ENCODE measurements at places on chromosomes 13 and 19.

DNA sequence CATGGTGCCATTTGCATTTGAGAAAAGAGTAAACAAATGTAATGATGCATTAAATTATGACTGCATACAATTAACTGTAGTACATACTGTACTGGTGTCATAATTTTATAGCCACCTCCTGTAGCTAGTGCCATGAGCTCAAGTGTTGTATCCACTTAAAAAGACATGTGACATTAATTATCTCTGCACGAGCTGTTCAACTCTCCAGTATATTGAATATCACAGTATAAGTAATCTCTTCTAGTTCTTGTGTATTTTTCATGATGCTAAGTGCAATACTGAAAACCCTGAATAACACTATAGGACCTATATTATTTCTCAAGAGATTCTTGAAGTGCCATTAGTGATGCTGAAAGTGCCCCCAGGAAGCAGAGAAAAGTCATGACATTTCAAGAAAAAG lies 387.3 kb downstream of the PCDH17 start:
- DNase-seq, result no peak

DNA sequence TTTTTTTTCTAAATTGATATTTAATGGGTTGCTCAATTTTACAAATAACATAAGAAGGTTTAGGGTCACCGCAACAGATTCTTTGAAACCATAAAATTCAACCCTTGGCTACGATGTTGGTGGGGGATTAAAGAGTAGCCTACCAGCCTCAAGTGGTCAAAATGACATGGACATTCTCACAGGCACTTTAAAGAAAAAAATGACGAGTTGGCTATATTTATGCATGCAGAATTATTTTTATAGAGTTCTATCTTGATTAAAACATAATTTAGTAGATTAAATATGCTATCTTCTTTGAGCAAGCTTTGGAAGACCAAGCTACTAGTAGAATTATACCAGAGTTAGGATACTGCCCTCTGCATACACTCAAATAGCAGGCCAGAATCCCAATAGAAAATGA lies 293.0 kb downstream of the DCT start:
- no peak for DNase-seq

DNA sequence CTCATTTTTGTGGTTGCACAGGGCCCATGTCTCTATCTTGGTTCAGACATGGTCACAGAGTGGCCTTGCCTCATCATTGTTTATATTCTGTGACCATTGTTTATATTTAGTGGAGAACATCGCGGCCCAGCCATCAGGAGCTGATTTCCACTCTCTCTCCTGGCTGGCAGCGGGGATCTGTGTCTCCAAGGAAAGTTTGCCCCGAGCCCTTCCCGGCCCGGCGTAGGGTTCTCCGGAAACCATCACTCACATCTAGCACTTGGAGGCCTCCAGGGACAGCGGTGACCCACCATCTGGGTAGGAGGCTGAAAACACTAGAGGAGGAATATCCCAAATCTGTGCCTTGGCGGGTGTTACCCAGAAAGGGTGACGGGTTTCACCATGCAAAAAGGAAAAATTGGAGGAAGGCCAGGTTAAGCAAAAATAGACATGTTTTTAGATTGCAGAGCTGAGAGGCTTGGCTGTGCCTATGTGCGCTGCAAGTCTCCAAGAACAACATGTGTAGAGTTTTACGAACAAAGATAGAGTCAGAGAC lies 726 bp upstream of the ZNF358 start:
- no peak for DNase-seq

DNA sequence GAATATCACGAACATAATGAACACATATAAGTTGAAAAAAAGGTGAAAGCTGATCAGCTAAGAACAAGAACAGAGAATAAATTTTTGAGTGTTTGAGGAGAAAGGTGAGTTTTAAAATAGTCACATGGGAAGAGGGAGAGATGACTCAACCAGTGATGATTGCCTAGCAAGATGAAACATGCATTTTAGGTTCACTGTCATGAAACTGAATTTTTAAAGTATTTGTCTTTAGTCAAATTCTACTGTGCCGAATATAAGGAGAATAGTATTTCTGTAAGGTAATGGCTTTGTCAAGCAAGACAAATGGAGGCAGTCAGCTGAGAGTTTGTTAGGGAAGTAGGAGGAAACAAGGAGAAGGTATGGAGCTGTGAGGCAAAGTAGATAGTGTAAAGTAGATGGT lies 2557.4 kb downstream of the PCDH9 start:
- DNase-seq, result no peak

DNA sequence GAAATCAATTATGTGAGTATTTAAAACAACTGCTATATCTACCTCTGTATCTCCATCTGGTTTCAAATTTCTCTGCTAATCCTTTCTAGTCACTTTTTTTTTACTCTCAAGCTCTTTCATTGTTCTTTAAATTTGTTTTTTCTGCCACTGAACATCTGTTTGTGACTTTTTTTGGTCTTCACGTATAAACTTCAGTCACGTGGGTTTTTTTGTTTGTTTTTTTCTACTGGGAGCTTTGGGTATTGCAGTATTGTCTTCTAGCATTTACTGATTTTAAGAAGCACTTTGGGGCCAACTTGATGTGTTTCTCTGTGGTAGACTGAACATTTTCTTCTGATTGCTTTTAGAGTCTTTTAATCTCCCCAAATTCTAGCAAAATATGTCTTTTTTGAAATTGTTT lies 262.6 kb upstream of the RXFP2 start:
- DNase-seq, result no peak

- no peak for DNase-seq
These were observed 1017.4 kb downstream of the EFNB2 start for GRCh38 chr13:105518086-105518485.

GRCh38 chr13:68369739-68370138 lies 1139.6 kb upstream of the PCDH9 start:
- no peak for DNase-seq

DNA sequence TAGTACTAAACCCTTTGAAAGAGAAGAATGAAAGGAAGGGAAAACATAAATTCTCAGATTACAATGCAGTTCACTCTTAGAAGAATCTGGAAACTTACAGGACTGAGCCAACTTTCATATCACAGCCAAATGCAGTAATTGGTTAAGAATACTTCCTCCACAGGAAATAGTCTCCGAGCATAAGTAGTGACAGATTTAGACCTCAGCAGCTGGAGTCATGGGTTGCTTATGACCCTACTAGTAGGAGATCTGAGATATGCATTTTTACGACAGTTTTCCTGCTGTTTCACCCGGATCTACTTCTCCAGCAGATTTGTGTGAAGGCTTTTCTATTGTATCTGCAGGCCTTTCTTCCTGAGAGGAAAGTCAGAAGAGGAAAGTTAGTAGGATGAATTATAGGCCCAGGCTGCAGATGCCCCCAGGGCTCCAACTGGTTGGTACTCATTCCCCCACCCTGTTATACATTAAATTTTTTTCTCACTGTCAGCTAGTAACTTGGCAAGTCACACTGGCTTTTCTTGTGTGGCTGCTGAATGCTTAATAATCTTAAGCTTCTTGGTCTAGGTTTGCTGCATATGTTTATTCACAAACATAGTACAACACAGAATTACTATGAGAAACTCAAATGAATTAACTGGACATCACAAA lies 1241.5 kb upstream of the MIR17HG start:
- DNase-seq, result no peak

- DNase-seq, result no peak
These were observed 3.9 kb downstream of the LPAR2 start for GRCh38 chr19:19624032-19624570.

GRCh38 chr19:35470128-35470527 lies 20.1 kb downstream of the KRTDAP start:
- no peak for DNase-seq

DNA sequence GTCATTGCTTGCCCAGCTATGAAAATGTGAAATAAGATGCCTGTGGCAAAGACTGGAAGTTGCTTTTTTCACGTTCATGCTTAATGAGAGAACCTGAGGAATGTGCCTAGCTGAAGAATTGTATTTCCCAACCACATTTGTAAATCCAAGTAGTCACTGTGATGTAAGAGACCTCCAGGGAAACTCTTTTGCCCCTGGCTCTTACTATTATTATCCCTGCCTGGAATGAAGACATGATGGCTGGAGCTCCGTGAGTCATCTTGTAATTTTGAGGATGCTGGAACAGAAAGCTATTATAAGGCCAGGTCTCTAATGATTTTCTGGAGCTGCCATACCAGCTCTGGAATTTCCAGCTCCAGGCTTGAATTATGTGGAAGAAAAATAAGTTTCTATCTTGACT lies 894.3 kb downstream of the DIAPH3 start:
- DNase-seq, result no peak

DNA sequence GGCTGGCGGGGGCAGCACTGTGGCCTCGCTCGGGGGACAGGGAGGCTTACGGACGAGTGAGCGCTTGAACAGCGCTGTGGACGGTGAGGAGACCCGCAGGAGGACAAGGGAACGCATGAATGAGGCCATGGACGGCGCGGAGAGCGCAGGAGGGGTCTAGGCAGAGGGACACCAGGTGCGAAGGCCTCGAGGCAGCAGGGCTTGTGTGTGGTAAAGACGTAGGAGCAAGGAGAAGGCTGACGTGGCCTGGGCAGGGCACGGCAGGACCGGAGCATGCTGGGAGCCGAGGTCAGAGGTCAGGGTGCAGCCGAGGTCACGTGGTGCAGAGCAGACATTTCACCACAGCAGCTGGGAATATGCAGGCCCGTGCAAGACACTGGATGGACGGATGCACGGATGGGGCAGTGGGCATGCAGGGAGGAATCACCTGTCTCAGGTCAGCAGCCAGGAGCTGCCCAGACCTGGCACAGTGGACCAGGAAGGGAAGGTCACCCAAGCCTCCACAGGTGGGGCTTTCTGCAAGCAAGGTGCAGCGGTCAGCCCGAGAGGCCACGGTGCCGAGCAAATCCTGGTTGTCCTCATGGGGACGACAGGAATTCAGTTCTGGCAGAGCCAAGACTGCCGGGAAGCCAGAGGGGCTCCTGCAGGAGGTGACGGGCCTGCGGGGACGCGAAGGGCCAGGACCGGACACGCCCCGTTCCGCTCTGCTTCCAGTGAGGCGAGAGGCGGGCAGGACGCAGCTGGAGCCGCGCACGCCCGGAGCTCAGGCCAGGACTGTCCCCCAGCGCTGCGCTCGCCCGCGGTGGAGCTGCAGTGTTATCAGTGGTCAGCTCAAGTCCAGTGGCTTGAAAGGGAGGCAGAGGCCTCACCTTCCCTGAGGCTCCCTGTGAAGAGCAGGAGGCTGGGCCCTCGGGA lies 72.2 kb downstream of the RASA3 start:
- no peak for DNase-seq

DNA sequence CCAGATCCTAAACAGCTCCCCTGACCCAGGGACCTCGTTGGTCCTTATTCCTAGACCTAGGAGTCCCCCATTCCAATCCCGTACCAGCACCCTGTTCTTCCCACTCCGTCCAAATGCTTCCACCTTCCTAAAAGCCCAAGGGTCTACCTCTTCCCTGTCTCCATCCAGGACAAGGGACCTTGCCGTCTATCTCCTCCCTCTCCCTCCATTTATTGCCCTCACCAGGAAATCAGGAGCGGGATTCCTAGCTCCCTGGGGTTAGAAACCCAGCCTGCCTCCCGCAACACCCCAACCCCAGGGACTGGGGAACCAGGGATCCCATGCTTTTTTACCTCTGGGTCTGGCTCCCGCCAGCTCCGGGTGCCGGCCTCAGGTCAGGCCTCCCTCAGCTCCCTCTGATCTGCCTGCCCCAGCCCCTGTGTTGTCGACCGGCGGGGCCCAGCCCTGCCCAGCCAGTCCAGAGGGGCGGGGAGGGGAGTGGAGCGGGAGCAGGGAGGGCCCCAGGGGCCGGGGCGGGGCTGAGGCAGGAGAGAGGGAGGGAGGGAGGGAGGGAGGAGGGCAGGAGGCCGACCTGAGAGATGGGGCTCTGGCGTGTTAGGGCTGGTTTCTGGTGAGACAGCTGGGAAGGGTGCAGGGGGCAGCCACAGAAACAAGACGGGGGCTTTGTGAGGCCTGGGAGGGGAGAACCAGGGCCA lies at the start of gene B3GNT8:
B3GNT8 (minus strand) TSS at position 423 of the 695 bp plus-strand sequence. CDS start 596 bp downstream, outside the sequence.
- no peak for DNase-seq

DNA sequence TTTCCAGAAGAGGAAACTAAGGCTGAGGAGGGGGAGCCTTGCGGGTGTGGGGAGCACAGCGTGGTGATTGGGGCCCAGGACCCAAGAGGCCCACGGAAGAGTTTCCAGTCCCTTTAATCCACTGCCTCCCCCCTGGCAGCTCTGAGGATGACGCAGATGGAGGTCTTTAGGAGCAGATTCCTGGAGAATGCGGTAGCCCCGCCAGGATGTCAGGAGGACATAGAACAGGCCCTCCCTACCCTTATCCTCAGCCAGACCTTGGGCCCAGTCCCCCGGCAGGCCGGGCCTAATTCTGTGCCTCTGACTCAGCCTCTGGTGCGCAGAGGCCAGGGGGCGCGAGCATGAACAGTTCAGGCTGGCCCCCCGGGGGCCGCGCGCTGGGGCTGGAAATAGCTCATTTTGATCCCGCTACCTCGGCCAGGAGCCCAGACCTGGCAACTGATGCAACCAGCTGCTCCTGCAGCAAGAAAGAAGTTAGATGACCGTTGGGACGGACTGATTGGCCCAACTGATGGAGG lies 461 bp upstream of the HSPB6 start:
- peak; percentile 72 for DNase-seq

- DNase-seq, result no peak
These were observed 15.1 kb downstream of the ZNRF4 start for GRCh38 chr19:5470264-5470671.

GRCh38 chr19:38550376-38550775 lies 67.4 kb downstream of the MAP4K1 start:
- DNase-seq, result no peak

DNA sequence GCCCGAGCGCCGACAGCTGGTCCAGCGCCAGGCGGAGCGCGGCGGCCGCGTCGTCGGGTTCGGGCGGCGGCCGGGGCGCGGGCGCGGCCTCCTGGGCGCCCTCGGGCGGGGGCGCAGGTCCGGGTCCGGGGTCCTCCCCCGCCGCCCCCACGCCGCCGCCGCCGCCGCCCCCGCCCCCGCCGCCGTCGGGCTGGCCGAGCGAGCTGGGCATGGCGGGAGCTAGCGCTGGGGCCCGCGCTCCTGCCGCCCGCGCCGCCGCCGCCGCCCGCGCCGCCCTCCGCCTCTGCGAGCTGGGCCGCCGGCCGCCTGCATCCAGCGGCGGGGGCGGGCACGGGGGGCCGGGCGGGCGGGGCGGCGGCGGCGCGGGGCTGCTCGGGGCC lies 287 bp downstream of the MEX3D start:
- no peak for DNase-seq

- no peak for DNase-seq
These were observed 699 bp downstream of the IFNL1 start for GRCh38 chr19:39296906-39297305.

- DNase-seq, result no peak
These were observed 63.7 kb upstream of the TMTC4 start for GRCh38 chr13:100738176-100738855.

- DNase-seq, result no peak
These were observed 9.2 kb downstream of the RYR1 start for GRCh38 chr19:38442736-38443135.

GRCh38 chr13:113348591-113348990 lies 15.3 kb downstream of the GRTP1 start:
- no peak for DNase-seq

DNA sequence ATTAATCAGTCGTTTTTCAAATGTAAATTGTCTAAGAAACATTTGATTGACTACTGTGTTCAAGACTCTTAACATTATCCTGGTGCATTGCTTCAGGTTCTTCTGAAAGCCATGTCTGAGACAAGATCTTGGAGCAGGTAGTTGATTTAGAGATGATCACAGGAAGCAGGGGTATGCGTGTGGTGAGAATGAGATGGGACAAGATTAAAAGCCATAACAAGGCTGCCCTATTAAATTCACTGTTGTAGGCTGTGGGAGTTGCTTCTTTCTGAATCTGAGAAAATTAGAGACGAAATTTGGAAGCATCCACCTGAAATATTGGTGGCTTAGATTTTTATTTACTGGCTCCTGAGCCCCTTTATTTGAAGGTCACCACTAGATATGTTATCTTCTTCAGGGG lies 687.4 kb upstream of the SLITRK6 start:
- no peak for DNase-seq

Data from amniotic stem cell (primary cell).